NCI-H2029 treated with DMSO at 0.1 percent for 48 hours (cell line): ENCODE measurements at places on chromosomes 6 and 20.

GRCh38 chr6:151592449-151593159 lies 98.8 kb downstream of the CCDC170 start:
- DNase-seq, result no peak

DNA sequence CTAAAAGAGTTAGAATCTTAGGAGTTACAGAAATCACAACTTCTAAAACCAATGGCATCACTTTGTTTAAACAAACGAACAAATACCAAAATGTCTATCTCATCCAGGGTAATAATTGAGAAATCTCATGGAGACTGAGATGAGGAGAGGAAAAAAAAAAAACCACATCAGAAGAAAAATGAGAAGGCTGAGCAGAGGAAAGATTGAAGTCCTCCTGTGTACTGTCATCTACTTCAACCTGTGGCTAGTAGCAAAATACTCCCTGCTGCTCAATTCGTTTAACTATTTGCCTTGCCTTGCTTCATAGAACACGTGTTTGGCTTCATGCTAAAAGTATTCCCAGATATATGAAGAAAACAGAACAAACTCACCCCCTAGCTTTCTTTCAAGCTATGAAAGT lies 143.7 kb downstream of the PDE10A start:
- DNase-seq, result no peak

DNA sequence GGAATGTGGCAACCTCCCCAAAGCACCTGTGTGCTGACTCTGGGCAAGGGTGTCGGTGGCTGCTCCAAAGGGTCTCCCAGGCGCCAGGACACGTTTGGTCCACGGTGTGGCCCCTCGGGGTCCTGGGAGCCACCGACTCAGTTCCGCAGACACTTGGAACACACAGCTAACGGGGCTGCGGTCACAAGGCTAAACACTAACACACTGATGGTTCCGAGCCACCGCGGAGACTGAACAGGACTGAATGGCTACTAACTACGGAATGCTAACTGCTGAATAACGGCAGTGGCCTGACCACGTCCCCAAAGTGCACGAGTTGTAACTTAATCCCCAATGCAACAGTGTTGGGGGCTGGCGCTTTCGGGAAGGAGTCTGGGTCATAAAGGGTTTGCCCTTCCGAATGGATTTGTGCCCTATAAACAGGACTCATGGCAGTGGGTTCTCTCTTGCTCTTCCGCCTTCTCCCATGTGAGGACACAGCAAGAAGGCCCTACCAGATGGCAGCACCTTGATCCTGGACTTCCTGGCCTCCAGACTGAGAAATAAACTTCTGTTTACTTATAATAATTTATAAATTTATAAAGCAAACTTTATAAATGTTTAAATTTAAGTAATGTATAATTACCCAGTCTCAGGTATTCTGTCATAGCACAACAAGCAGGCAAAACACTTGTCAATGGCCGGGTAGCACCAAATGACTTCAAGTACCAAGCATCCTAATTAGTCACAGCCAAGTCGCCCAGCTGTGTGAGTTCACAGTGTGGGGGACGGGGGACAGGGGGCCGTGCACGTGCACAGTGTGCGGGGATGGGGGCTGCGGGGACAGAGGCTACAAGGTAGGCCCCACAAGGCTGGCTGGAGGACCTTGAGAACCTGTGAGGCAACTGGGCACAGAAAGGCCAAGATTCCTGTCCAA lies 2.3 kb upstream of the EEF1A2 start:
- DNase-seq, result no peak

- no peak for DNase-seq
Observed at GRCh38 chr6:18436341-18436740, 49.2 kb downstream of the RNF144B start.

DNA sequence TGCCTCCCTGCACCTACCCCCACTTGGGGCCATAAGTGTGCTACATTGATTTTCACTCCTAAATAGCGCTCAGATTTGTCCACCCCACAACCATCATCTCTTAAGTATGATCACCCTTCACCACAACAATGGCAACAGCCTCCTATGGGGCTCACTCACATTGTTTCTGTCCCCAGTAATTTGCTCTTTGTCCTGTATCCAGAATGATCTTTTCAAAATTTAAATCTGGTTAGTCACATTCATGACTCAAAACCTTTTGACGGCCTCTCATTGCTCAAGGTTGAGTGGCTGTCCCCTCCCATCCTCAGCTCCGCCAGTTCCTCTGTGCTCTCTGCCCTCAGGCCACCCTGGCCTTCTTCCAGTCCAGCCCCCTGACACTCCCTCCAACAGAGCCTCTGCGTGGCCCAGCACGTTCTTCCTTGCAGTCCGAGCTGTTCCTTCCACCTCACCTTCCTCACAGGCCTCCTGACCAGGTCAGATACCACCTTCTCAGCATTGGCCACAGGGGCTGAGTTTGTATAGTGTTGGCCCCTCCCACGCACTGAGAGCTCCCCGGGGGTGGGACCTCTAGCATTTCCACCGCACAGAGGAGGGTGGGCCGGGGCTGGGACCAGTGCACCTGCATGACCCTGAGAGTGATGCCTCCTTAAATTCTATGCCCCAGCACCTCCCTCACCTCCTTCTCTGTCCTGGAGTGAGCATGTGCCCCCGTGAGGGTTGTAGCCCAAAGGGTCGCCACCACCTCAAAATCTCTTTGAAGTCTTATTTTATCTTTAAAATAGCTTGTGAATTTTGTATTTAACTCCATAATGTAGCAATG lies 2.4 kb upstream of the PPP1R3G start:
- DNase-seq, result no peak
